ENCODE measurements at places on chromosomes 1 and 21.

DNA sequence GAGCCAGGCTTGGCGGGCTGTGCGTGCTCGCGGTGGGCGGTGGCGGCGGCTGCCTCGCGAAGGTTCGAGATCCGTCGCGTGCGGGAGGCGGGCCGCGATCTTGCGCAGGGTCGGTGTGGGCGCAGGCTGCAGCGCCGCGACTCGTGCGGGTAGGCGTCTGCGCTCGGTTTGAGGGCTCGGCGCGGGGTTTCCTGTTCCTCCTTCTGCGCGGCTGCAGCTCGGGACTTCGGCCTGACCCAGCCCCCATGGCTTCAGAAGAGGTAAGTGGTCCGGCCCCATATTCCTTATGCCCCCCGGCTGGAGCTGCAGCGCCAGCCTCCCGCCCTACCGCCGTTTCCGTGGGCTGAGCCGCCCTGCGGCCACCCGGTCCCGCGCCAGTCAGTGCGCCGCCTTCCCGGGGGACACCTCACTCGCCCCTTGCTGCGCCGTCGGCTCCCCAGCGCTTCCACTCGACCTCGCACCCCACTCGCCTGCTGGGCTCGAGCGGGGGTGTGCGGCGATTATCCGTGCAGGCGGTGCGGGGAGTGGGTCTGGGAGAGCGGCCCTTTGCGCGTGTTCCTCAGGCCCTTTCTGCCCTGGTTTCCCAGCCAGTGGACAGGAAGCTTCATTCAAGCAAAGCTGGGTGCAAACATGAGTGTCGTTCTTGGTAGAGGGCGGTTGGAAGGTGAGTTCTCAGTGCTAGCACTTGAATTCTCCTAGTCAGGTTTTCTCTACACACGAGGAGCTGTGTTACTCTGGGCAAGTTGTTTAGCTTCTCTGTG lies at the start of gene CACYBP:
CACYBP (plus strand) TSS at position 12 of the 761 bp plus-strand sequence; CDS start at position 246, 234 bp downstream.
- H3K4me1 ChIP-seq = peaks cover 16% of the 10 kb centered on the region
- peak within 1 kb of the TSS; percentile 98 for H3K27ac ChIP-seq
- no peak for DNase-seq
- H3K36me3 ChIP-seq = no peaks in the 10 kb centered on the region
- peak within 1 kb of the TSS; percentile 43 for H3K4me3 ChIP-seq

GRCh38 chr1:82565146-82565545 lies 764.4 kb downstream of the ADGRL2 start:
- H3K27me3 ChIP-seq = no peaks in the 10 kb centered on the region
- no peaks in the 10 kb centered on the region for H3K36me3 ChIP-seq
- H3K4me1 ChIP-seq = no peaks in the 10 kb centered on the region
- no peak for DNase-seq
- no peak overlapping the region for H3K27ac ChIP-seq

GRCh38 chr1:79561521-79561978 lies 555.0 kb upstream of the ADGRL4 start:
- H3K27ac ChIP-seq = no peak overlapping the region
- H3K36me3 ChIP-seq = no peaks in the 10 kb centered on the region
- no peak for DNase-seq
- H3K4me1 ChIP-seq = no peaks in the 10 kb centered on the region

- no peak for DNase-seq
- no peaks in the 10 kb centered on the region for H3K4me1 ChIP-seq
- no peak overlapping the region for H3K4me3 ChIP-seq
- H3K27ac ChIP-seq = no peak overlapping the region
Measured at GRCh38 chr1:181541458-181541857, 58.1 kb downstream of the CACNA1E start.

DNA sequence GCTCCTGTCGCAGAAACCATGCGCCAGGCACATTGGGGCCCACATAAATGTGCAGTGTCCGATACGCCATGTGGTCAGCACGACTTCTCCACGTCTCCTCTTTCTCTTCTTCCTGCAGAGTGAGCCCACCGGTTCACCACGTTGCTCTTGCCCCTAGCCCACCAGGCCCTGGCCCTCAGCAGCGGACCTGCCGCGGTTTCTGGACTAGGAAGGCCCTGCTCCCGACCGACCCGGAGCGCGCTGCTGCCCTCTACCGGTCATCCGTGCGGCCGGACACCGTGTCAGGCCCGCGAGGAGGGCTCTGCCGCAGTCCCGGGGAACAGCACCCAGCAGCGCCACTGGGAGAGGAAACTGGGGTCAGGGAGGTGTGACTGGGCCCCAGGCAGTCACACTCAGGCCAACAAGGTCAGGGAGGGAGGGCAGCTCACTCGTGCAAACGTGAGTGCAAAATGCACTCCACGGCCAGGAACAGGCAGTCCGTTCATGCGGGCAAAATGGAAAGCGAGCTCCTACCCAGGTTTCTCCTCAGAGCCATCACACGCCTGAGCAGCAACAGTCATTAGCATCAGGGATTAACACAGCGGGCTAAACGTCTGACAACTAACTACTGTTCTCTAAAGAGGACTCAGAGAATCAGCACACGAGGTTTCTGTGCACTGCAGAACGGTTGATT lies 13.7 kb downstream of the TLR5 start:
- no peaks in the 10 kb centered on the region for H3K36me3 ChIP-seq
- H3K27ac ChIP-seq = no peak overlapping the region
- peaks cover 16% of the 10 kb centered on the region for H3K4me1 ChIP-seq
- no peaks in the 10 kb centered on the region for H3K27me3 ChIP-seq
- H3K4me3 ChIP-seq = no peak overlapping the region

- H3K4me3 ChIP-seq = no peak overlapping the region
- no peak for DNase-seq
- H3K36me3 ChIP-seq = no peaks in the 10 kb centered on the region
Measured at GRCh38 chr1:117675907-117676430, 70.1 kb downstream of the TENT5C start.

DNA sequence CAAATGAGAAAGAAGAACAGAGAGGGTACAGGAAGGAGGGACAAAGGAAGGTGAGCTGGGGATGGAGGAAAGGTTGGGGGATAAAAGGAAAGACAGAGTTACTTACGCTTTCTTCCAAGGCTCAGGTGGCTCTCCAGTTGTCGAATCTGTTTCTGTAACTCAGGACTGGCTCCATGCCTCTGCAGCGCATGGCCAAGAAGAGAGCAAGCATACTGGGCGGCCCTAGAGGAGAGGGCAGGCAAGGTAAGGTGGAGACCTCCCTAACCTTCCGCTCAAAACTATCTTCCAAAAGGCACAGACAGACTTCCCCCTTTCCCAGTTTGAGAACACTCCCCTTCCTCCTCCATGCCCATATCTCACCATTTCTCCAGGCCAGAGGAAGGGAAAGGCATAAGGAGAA lies 922 bp downstream of the PEX11B start:
- peaks cover 4% of the 10 kb centered on the region for H3K36me3 ChIP-seq
- H3K27me3 ChIP-seq = no peaks in the 10 kb centered on the region
- H3K27ac ChIP-seq = peak overlapping the region; percentile 87
- no peak for DNase-seq
- H3K4me3 ChIP-seq = peak overlapping the region; percentile 84

DNA sequence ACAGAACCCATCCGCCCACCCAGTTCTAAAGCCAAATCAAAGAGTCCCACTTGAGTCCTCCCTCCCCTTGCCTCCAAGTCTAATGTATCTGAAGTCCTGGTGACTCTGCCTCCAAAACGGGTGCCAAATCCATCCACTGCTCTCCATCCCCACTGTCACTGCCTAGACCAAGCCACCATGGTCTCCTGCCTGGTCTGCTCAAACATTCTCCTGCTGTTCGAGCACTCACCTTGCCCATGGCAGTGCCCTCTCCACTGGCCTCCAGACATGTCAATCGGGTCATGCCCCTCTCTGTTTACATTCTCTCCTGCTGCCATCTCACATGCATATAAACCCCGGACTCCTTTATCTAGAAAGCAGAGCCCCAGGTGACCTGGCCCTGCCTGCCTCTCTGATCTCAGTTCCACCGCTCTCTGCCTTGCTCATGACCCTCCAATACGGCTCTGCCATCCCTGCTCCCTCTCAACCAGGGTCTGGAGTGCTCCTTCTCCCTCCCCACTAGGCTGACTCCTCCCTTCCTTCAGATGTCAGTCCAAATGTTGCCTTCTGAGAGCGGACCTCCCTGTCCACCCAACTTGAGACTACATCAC lies 32.1 kb upstream of the MX1 start:
- H3K27ac ChIP-seq = no peak overlapping the region
- no peak overlapping the region for H3K4me3 ChIP-seq
- H3K27me3 ChIP-seq = no peaks in the 10 kb centered on the region
- H3K4me1 ChIP-seq = no peaks in the 10 kb centered on the region
- H3K36me3 ChIP-seq = no peaks in the 10 kb centered on the region
- no peak for DNase-seq

DNA sequence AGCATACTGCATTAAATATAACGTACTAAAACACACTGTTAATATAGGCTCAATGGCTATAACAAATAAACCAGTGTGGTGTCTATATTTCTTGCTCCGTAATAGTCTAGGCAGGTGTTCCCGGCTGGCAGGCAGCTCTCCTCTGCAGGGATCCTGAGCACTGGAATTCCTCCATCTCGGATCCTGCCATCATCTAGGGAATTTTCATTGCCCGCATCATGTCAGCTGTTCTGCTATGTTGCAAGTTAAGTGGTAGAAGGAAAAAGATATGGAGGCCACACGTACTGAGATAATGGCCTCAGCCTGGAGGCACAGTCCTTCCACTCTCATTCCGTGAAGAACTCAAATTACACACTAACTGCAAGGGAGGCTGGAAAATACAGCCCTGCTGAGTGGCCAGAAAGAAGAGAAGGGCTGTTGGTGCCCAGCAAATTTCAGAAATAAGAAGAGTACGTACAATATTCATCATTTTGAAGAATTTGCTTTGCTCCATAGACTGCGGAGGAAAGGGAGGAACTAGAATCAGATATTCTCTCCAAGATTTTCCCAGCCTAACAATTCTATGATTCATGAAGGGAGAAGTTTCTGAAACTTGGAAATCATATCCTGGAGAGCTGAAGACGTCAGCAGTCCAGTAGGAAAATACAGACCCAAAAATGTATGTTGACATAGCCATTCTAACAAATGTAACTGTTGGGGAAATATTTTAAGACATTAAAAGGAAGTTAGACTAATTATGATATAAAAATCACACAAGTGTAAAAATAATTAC lies 263.3 kb downstream of the MRPL39 start:
- DNase-seq = no peak

GRCh38 chr1:32334274-32334861 lies 1.7 kb downstream of the MARCKSL1 start:
- DNase-seq = peak; percentile 15

DNA sequence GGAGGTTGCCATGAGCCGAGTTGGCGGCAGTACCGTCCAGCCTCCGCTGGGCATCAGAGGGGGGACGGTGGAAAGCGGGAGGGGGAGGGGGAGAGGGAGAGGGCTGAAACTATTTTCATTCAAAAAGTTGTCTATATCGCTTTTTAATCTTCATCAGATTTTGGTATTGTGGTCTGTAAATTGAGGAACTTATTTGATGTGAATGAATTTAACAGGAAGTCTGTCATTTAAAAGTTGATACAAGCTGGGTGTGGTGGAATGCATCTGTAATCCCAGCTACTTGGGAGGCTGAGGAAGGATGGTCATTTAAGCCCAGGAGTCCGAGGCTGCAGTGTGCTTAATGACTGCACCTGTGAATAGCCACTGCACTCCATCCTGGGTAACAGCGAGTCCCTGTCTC lies 3.0 kb upstream of the EPHX4 start:
- H3K27me3 ChIP-seq = peaks cover 13% of the 10 kb centered on the region
- H3K36me3 ChIP-seq = no peaks in the 10 kb centered on the region
- H3K4me3 ChIP-seq = no peak overlapping the region
- no peak for DNase-seq
- no peak overlapping the region for H3K27ac ChIP-seq
- H3K4me1 ChIP-seq = peaks cover 4% of the 10 kb centered on the region

DNA sequence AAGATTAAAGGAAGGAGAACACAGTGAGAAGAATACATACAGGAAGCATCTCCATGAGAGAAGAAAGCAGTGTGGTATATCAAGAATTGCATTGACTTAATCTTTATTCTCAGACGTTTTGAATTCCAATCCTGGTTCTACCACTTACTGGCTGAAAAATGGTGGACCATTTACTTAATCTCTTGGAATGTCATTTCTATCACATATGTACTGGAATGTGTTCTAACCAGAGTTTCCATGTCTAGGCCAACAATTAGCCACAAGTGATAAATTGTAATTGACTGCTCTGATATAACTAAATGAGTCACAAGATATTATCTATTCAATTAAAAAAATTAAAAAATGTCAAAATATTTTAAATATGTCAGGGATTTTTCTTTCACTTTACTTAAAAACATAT lies 626.1 kb downstream of the PTPRC start:
- H3K27ac ChIP-seq = no peak overlapping the region
- no peaks in the 10 kb centered on the region for H3K27me3 ChIP-seq
- H3K4me1 ChIP-seq = no peaks in the 10 kb centered on the region
- no peak for DNase-seq
- no peaks in the 10 kb centered on the region for H3K36me3 ChIP-seq
- no peak overlapping the region for H3K4me3 ChIP-seq

DNA sequence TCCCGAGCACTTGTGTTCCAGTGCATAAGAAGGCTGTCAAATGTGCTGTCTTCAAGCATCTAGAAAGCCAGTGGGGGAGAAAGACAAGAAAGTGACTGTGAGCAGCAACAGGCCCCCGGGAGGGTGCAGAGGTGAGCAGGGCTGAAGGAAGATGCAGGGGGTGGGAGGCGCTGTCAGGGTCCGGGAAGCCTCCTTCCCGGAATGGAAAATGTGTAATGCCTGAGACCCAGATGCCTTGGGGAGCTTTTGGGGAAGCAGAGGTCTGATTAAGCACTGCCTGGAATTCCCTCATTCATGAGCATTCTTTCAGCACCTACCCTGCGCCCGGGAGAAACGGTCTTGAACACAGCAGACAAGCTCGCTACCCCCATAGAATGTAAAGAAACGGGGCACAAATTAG lies 1.3 kb downstream of the NPHP4 start:
- no peak overlapping the region for H3K27ac ChIP-seq
- no peaks in the 10 kb centered on the region for H3K36me3 ChIP-seq
- peaks cover 13% of the 10 kb centered on the region for H3K27me3 ChIP-seq

DNA sequence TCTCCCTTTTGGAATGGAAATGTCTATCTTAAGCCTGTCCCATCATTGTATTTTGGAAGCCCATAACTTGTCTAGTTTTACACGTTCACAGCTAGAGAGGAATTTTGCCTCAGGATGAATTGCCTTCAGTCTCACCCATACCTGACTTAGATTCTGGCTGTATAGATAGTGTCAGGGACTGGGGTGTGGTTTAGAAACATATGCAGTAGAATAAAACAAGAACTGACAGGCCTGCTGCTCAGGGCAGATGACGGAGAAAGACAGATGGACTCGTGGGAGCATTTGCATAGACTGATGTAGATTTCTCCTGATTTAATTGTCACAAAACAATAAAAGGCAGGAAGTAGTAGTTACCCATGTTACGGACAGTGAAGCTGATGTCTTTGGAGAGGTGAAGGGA lies 166.7 kb downstream of the UCK2 start:
- H3K4me3 ChIP-seq = no peak overlapping the region
- DNase-seq = no peak
- no peaks in the 10 kb centered on the region for H3K4me1 ChIP-seq
- no peaks in the 10 kb centered on the region for H3K36me3 ChIP-seq
- H3K27me3 ChIP-seq = no peaks in the 10 kb centered on the region

GRCh38 chr1:44405798-44406736 lies 1.0 kb downstream of the RNF220 start:
- H3K27ac ChIP-seq = no peak overlapping the region
- H3K27me3 ChIP-seq = peaks cover 100% of the 10 kb centered on the region
- peaks cover 34% of the 10 kb centered on the region for H3K4me1 ChIP-seq
- no peaks in the 10 kb centered on the region for H3K36me3 ChIP-seq

All from transverse colon (tissue), 4 donors.